SW 1271 (cell line): ENCODE measurements at places on chromosomes 3 and 15.

DNA sequence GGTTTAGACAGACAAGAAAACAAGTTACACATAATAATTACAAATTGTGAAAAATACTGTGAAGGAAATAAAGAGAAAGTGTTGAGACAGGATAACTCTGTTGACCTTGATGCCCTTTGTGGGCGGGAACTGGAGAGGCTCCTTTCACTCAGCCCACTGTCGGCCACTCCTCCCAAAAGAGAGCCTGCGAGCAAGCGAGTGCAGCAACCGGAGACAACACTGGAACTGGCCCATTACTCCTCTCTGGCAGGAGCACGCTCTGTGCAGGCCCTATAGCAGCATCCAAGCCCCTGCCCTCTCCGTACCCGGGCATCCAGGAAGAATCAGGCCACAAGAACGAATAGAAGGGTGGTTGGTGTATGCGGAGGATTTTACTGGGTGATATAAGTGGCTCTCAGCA lies 16.2 kb upstream of the DUT start:
- no peak for DNase-seq

GRCh38 chr15:67407786-67408185 lies 113.1 kb upstream of the C15orf61 start:
- no peak for DNase-seq

GRCh38 chr3:37660782-37661181 lies 200.9 kb upstream of the CTDSPL start:
- no peak for DNase-seq

- no peak for DNase-seq
Measured at GRCh38 chr3:122760453-122761271, 33.0 kb downstream of the HSPBAP1 start.

DNA sequence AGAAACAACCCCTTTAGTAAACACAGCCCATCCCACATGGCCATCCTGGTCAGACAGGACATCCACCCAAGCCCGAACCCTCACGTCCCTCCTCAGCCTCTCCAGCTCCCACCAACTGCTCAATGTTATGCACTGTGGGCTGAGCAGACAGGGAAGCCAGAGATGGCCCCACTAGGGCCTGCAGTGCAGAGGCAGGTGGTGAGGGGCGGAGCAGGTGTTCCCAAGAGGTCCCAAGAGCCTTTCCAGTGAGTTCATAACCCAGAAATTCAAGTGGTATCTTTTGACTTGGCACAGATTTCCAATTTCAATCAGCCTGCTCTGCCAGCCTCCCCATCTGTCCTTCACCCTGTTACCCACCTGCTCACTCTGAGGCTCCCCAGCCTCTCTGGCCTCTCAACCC lies 130.3 kb downstream of the LIPC start:
- no peak for DNase-seq

DNA sequence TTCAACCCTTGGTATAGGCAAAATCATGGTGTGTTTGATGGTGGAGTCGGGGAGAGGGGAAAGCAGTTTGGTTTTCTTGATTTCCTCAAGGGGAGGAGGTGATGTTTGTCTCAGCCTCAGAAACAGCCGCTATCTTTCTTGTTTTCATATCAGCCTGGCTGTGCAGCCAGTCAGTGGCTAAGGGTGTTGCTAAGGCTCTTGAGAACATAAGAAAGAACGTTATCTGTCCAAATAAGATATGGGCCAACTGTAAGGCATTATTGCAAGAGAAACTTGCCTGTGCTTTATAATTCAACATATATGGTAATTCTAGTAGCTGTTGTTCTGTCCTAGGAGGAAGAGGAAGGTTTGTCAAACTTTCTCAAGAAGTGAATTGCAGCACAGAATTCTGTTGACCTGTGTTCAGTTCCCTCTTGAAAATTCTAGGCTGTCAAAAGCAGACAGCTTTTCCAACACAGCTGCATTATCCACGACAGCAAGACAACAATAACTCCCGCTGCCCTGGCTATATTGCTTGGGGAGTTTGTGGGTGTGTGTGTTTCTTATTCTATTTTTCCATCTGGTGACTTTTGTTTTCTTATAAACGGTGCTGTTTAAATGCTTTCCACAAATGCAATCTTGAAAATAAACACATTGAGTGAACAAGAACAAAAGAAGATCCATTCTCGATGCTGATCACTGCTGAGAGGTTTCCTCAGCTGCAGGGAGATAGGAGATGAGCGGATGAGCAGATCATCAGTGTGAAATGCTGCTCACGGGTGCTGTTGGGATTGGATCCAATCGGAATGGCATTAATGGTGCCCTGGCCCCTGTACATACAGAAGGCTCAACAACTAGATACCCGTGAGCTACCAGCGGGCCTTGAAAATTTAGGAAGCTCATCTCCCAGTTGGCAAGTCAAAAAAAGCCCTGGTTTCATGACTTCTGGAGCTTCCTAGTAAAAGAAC lies 90.8 kb upstream of the TNFAIP8L3 start:
- no peak for DNase-seq

DNA sequence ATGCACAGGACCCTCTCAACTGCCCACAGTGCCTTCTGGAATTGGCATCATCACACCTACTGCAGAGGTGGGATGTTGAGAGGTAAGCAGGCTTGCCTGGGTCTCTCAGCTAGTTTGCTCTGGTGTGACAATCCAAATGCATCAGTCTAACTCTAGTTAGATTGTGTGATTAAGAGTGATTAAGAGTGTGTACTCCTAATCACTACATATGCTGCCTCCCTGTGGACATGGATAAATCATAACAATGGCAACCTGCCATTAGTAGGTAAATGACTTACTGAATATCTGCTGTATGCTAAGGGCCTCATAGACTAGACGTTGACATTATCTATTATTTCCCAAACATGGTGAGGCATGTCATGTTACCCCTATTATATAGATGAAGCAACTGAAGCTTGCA lies 342.1 kb downstream of the OCA2 start:
- DNase-seq, result no peak

DNA sequence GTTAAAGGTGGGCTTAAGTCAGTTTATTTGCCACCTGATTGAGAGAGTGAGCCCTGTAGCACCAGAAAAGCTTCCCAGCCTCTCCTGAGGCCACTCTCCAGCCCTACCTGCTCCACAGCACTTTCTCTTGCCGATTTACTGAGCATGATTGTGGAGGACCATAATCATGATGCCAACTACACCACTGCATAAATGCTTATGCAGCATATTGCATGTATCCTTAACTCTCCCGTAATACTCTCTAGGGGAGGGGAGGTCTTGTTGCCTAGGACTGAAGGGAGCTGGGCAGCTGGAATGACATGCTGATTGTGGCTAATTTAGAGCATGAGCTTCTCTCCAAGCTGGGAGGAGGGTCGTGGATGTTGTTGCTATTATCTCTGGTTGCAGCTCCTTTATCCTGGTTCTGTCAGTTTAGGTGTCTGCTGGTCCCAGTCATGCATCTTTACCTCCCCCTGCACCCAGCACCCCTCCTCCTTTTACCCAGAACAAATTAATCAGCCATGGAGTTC lies 54.3 kb downstream of the GPD1L start:
- DNase-seq, result no peak

GRCh38 chr3:71156062-71156665 lies 427.4 kb downstream of the FOXP1 start:
- no peak for DNase-seq

DNA sequence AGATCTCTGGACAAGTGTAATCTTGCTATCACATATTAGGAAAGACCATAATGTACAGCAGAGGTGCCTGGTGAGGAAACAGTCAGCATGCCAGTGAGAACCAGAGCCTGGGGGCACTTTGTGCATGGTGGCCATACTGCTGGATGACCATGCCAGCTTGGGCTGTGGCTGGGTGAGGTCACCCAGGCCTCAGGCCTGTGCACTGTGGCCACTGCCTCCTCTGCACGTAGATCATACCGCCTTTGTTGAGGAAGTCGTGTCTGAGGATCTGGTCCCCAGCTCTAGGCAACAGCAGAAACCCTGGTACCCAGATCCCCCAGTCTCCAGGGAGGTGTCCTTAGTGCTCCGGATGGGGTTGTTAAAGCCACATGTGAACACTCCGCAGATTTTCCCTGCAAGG lies 38.9 kb downstream of the ZNF710 start:
- no peak for DNase-seq

GRCh38 chr15:54659646-54660045 lies 537.1 kb downstream of the RSL24D1 start:
- DNase-seq, result no peak

DNA sequence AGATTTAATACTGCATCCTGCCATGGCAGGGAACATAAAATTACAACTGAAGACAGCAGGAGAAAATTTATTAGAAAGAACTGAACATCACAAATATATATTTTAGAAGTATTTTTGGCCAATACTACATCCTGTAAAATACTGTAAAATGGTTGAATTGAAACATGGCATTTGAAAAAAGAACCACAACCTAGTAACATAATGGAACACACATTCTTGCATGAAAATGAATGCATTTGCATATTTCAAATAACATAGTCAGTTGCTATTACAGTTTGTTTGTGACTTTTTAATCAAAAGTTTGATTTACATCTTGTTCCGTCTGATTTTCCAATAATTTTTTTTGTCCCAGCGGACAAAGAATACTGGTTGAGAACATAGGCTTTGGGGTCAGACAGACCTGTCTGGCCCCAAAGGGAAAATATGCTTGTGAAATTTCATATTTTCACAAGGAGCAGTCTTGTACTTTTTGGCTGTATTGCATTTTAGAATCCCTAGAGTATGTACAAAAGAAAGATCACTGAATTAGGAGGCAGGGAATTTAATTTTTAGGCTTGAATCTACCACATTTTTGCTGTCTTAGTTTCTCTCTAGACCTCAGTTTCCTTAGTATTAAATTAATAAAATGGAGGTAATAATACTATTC lies 268.8 kb downstream of the ADAMTSL3 start:
- no peak for DNase-seq

DNA sequence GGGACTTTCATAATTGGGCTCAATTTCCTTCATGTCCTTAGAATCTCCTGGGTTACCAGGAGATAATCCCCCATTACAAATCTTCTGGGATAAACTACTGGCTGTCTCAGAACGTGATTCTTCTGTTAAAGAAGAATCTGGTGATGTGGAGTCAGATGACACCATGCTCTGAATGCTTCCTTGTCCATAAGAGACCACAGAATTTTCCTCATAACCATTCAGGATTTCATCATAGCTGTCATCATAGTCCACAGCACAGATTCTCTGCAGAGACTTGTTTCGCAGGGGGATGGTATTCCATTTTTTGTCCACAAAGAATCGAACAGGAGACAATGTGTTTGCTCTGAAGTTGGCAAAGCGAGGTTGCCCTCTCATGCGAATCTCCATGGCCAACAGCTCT lies 109.8 kb upstream of the TSPAN3 start:
- DNase-seq, result no peak

- DNase-seq, result no peak
Measured at GRCh38 chr3:78846718-78847117, 921.1 kb downstream of the ROBO1 start.

- no peak for DNase-seq
Measured at GRCh38 chr15:100726070-100726420, 123.7 kb downstream of the ASB7 start.

DNA sequence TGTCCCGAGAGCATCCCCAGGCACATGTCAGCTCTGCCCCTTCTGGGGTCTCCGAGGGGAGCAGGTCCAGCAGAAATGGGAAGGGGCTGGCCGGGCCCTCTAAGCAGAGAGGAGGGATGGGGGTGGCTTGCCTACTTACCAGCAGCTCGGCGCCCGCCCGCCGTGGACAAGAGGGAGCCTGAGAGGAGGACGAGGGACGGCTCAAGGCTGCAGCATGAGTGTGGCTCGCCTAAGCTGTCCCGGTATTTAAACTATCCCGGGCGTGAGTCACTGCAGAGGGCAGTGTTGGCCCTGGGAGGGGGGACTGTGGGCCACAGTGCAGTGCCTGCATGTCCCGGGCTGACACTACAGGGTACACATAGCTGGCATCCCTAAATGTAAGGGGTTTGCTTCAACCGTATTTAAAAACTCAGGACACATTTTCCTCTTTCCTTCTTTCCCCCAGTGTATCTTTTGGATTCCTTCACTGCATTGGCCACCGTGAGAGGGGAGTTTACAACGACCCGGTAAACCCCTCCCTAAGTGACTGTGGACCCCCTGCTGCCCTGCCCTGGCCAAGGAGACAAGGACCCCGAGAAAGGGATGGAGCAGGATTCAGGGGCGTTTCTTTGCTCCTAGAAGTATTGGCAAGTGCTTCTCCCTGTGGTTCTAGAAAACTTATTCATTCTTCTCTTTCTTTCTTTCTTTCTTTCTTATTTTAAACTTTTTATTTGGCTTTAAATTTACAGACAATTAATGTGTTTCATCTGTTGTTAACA lies at the start of gene LRRC15:
Gene LRRC15, minus strand, starts transcription at position 222 of the 758 bp plus-strand sequence. CDS start 8,700 bp downstream, outside the sequence.
- no peak for DNase-seq

GRCh38 chr3:56725175-56725574 lies 42.1 kb upstream of the TASOR start:
- DNase-seq, result no peak

- DNase-seq, result no peak
Measured at GRCh38 chr3:196757876-196758739, 18.5 kb downstream of the PAK2 start.

GRCh38 chr3:59998058-59998457 lies 948.2 kb upstream of the CFAP20DC start:
- DNase-seq, result no peak

DNA sequence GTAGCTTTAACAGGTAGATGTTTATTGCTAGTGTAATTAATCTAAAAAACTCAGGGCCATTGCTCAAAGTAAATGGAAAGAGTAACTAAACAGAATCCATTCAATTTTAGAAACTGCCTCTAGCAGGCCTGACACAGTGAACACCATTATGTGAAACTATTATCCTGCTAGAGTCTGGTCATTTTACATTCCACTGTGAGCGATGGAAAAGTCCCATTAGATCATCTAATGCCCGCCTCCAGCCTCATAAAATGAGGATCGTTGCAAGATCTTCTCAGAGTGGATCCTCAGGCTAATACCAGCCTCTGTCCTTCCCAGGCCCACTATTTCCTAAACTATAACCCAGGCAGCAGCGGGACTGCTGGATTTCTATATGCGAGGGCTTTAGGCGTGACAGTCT lies 107.7 kb downstream of the WDR76 start:
- no peak for DNase-seq

GRCh38 chr3:133745981-133746711 lies at the start of gene TF:
TF (plus strand) TSS chr3:133746393; CDS start chr3:133746441, 48 bp downstream.
- DNase-seq, result no peak

DNA sequence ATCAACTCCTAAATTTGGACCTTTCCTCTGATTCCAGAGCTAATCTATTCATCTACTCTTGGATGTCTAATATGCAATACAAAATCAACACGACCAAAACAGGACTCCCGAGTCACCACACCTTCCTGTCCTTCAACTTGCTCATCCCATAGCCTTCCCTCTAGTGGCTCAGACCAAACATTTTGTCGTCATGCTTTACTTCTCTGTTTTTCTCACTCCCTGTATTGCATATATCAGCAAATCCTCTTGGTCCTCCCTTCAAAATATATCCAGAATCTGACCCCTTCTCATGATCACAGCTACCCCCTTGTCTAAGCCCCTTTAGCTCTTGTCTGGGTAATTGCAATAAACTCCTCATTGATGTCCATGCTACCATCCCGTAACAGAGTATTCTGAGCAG lies 30.5 kb upstream of the DCP1A start:
- DNase-seq, result no peak

- DNase-seq, result no peak
Measured at GRCh38 chr3:163832547-163832946, 1245.7 kb downstream of the SI start.

GRCh38 chr15:35092846-35093245 lies 7.8 kb upstream of the NANOGP8 start:
- no peak for DNase-seq

- no peak for DNase-seq
Measured at GRCh38 chr15:57735431-57735830, 28.9 kb downstream of the POLR2M start.
